Stimulated activated naive CD8-positive, alpha-beta T cell treated with anti-CD3 and anti-CD28 coated beads, Interleukin-15, Interleukin-2, amounts not matched to agents 100 U/mL and 50 U/mL, for 24 hours (primary cell): ENCODE measurements at places on chromosomes 6 and 20.

DNA sequence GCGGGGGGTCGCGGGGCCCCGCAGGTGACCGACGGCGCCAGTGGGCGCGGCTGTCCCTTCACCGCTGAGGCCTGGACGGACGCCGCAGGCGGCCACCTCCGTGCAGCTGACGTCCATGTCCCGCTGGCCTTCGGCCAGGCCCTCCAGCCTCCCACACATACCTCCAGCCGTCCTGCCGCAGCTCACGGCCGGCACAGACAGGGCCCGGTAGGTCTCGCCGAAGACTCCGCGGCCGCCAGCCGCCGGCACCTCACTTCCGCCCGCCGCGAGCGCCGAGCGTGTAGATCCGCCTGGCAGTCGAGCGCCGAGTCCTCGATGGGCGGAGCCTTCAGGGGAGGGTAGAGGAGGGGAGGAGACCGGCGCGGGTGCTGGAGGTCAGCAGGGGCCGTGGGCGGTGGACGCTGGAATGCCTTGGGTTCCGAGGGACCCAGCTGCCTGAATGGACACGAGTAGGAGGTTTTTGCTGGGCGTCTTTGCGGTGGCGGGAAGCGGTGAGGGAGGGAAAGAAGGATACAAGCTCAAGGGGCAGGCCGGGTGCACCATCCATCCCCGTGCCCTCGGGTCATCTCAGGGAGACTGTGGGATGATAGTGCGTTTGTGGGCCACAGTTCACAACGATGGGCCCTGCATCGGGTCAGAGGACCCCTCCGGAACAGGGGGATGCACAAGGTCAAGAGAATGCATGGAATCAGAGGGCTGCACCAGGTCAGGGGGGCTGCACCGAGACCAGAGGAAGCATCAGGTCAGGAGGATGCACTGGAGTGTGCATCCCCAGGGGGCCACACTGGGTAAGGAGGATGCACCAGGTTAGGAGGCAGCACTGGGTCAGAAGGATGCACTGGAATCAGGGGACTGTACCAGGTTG, at the start of gene EXOC2:
Gene EXOC2 (minus strand): TSS at position 282 of the 865 bp plus-strand sequence. CDS start 55,321 bp downstream, outside the sequence.
- peak; percentile 89 for DNase-seq

DNA sequence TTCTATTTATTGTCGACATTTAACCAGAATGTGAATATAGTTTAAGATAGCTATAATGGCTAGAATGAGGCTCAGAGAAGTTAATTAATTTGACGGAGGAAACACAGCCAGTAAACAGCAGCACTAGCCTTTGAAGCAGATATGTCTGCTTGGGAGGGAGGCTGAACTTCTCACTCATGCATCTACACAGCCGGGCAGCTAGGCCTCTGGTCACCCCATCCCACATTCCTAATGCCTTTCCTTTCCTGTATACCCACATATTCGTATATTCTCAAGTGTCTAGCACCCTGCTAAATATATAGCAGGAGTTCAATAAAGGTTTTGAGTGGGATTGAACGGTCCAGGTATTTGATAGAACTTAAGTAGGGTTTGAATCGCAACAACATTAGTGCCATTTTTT, 230.4 kb upstream of the PDE10A start:
- DNase-seq: no peak

DNA sequence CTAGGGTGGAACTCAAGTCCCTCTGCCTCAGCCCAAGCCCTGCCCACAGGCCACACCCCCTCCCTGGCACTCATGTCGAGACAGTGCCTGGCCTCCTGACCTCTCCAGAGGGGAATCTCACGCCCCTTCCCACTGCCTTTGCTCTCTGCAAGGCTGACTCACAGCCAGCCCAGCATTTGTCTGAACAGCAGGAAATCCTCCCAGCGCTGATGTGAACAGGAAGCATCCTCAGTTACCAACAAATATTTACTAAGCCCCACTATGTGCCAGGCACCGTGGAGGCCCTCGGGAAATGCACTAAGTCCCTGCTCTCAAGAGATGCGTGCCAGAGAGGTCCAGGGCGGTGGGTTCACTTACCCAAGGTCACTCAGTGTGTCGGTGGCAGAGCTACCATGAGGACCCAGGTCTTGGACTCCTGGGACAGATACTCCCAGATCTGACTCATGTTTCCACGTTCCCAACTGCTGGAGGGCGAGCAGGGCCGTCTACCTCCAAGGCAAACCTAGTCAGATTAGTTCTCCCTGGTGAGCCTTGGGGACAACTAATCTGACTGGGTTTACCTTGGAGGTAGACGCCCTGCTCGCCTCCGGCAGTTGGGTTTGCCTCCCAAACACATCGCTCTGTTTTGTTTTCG, 7.8 kb downstream of the ADA start:
- peak; percentile 44 for DNase-seq

DNA sequence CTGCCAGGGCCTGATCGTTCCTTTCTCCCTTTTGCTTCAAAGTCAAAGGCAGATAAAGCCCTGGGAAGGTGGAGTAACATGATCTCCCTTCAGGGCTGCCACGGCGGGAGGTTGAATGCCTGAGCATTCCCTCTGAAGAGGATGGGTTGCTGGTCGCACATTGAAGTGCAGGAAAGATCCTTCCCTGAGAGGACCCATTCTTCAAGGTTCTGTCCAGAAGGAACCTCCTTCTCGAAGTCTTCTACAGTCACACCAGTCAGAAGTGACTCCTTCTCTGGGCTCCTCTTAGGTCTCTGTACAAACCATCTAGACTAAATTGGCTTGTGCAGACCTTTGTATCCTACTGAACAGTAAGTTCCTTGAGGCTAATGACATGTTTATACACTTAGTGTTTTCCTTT, 192.6 kb upstream of the VGLL2 start:
- DNase-seq: no peak

DNA sequence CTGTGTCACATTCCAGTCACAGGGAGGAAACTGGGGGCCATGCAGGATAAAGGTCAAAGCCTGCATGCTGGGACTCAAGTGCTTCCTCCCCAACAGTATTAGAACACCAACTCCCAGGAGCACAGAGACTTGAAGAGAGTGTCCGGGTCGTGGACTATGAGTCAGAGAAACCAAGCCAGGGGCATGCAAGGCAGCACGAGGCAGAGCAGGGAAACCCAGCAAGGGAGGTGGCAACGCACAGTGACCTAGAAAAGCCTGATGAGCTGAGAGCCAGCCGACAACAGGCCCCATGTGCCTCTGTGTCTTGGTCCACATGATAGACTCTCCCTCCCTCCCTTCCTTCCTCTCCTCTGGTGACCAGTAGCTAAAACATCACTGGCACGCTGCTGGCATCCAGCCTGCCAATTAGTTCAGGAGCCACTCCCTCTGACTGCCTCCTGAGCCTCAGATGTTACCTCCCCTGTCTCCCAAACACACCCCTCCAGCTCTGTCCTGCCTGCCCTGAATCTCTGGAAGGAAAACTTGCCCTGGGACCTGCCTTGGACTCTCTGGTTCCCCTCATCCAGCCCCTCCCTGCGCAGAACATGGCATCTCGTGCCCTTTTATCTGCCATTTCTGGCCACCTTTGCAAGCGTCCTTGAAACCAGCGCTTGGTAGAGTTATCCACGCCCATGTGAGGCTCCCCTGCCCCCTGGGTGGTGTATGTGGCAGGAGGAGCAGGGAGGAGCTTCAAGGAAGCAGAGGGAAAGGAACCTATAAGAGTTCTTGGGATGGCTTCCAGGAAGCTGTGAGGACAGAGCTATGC, 16.2 kb upstream of the RNF39 start:
- no peak for DNase-seq

GRCh38 chr6:85684809-85685171, 42.1 kb upstream of the SYNCRIP start:
- DNase-seq: no peak

GRCh38 chr6:9250852-9251251, 815.5 kb upstream of the SLC35B3 start:
- DNase-seq: no peak

- peak; percentile 42 for DNase-seq
These were observed 29.4 kb downstream of the SDCBP2 start for GRCh38 chr20:1299522-1299921.

DNA sequence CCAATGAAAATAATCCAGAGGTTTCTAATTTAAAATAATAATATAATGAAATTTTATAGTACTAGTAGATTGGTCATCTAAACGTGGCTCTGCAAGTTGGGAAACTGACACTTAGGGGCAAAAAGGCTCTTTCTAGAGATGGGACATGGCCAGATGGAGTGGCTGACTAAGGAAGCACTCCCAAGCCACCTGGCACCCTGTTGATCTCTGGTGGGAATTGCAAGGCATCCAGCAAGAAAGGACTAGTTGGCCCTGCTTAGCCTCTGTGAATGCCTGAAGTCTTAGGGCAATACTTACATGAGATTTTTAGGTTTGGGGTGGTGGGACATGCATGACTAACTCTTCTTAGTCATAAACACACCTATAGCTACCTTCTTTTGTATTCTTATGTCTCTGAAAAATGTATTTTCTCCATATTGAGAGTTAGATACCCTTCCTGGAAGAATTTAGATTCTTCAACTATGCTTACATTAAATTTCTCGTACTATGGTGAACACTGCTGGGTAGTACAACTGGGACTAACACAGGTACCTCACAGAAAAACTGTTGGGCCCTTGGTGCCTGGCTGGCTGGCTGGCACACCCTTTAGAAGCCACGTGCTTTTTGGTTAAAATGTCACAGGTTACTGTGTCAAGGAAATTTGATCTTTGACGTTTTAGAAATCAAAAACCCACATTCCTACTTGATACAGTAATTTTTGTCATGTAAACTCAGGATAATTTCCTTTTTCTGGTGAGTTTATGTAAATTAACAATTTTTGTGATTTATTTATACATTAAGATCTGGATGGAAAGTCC, 25.0 kb upstream of the SH3BGRL2 start:
- no peak for DNase-seq

- no peak for DNase-seq
These were observed 71.5 kb upstream of the LAMP5 start for GRCh38 chr20:9442858-9443257.

- no peak for DNase-seq
These were observed 9.9 kb upstream of the NCR2 start for GRCh38 chr6:41325446-41326066.

GRCh38 chr6:117188627-117189201, 76.6 kb upstream of the VGLL2 start:
- DNase-seq: no peak

DNA sequence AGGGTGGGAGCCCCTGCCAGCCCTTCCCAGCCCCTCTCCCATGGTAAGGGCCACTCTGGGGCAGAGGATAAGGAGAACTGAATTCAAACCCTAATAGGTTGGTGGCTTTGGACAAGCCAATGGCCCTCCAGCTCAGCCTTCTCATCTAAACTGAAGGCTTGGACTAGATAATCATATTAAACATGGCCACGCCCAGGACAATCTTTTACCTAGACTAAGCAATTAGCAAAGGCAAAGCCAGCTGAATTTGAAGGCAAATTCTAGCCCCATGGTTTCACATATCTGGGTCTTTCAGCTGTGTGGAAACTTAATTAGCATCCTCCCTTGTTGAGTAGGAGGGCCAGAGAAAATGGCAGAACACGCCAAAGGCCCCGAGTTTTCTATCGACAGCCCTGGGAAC, 10.7 kb downstream of the SLC22A23 start:
- no peak for DNase-seq

GRCh38 chr20:47561603-47562583, 60.2 kb downstream of the NCOA3 start:
- DNase-seq: no peak

DNA sequence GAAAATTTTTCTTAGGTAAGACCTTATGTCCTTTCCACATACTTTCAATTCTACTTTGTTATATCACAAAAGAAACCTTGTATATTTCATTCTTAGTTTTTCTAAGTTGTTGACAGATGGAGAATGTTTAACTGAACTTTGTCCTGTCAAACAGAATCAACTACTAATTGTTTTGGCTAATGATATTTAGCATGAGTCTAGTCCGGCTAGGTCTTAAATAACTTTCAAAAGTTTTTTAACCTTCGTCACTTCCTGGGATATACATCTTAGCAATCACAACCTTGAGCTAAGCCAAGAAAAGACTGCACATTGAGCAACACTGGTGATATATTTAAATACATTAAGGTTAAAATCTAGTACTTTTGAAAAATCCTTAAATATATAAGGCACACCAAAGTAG, 62.9 kb upstream of the RUNX2 start:
- no peak for DNase-seq

DNA sequence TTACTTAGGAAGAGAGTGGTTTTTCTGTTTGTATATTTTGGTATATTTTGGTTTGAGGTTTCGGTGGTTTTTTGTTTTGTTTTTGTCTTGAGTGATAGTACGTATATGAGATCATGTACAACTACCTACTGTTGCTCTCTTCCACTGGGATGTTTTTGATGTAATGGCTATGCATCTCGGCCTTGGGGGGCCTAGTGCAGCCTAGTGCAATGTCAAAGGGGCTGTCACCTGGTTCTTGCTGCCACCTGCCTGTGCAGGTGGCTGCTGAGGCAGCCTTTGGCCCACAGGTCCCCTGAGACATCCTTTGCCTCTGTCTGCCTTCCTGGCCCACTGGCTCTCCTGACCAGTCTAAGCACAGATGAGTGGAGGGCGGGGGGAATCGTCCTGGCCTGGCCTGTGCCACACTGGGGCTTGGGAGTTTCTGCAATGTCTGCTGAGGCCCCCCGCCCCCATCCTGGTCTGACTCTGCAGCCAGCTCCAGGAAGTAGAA, 546.6 kb downstream of the CD83 start:
- peak; percentile 21 for DNase-seq

DNA sequence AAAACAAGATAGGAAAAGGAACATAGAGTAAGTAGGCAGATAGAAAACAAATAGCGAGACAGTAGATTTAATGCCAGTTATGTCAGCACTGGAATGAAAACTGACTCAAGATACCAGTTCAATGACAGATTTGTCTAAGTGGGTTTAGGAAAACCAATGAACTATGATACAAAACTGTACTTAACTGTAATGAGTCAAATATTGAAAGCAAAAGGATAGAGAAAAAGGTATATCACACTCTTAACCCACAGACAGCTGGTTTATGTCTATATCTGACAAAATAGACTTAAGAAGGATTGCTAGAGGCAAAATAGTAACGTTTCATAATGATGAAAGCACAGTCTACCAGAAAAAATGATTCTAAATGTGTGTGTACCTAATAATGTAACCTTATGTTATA, 38.2 kb downstream of the ATRN start:
- no peak for DNase-seq

GRCh38 chr6:129419324-129419723, 290.7 kb downstream of the ARHGAP18 start:
- DNase-seq: no peak

DNA sequence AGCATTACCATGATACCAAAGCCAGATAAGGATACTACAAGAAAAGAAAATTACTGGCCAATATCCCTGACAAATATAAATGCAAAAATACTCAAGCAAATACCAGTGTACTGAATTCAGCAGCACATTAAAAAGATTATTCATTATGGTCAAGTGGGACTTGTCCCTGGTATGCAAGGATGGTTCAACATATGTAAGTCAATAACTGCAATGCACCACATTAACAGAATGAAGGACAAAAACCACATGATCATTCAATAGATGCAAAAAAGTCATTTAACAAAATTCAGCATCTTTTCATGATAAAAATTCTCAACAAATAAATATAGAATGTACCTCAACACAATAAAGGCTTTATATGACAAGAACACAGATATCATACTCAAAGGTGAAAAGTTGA, 9.1 kb upstream of the DEFB125 start:
- no peak for DNase-seq

GRCh38 chr6:13486679-13487121, 700 bp downstream of the GFOD1 start:
- DNase-seq: peak; percentile 76
